Peyer's patch (tissue), 4 donors: ENCODE measurements at places on chromosomes 16 and 17. TPM values are rescaled to one million over a fixed set of nuclear protein-coding genes. Genes with fewer than 3 reads are reported as not detected.

- no peak overlapping the region for H3K4me3 ChIP-seq
- H3K4me1 ChIP-seq = no peaks in the 10 kb centered on the region
- DNase-seq = no peak
- no peaks in the 10 kb centered on the region for H3K36me3 ChIP-seq
- H3K27me3 ChIP-seq = no peaks in the 10 kb centered on the region
- no peak overlapping the region for H3K27ac ChIP-seq
These were observed 11.0 kb downstream of the DNASE1 start for GRCh38 chr16:3665508-3665907.

The NT5M gene
- total RNA-seq = not detected

The CCT6B gene
- total RNA-seq = not detected

The MAP2K4 gene
- total RNA-seq = 34.7 TPM

GRCh38 chr17:80379348-80379747, 35.6 kb upstream of the ENDOV start:
- H3K36me3 ChIP-seq = no peaks in the 10 kb centered on the region
- H3K27ac ChIP-seq = no peak overlapping the region
- DNase-seq = no peak

The ABCA8 gene
- total RNA-seq = 87.5 TPM

- no peak overlapping the region for H3K4me3 ChIP-seq
- H3K36me3 ChIP-seq = no peaks in the 10 kb centered on the region
- no peak overlapping the region for H3K27ac ChIP-seq
- H3K27me3 ChIP-seq = no peaks in the 10 kb centered on the region
- H3K4me1 ChIP-seq = no peaks in the 10 kb centered on the region
These were observed 290.4 kb upstream of the MON1B start for GRCh38 chr16:76900285-76901263.

The SRCIN1 gene
- total RNA-seq = 7.4 TPM

The CFAP97D1 gene
- total RNA-seq = not detected

- H3K4me3 ChIP-seq = no peak overlapping the region
- no peaks in the 10 kb centered on the region for H3K36me3 ChIP-seq
- no peak for DNase-seq
- H3K27me3 ChIP-seq = no peaks in the 10 kb centered on the region
- H3K4me1 ChIP-seq = no peaks in the 10 kb centered on the region
These were observed 14.6 kb downstream of the ABCC3 start for GRCh38 chr17:50649042-50649908.

GRCh38 chr17:68803164-68803929, 151.8 kb downstream of the ABCA8 start:
- no peak overlapping the region for H3K27ac ChIP-seq
- no peaks in the 10 kb centered on the region for H3K4me1 ChIP-seq
- H3K4me3 ChIP-seq = no peak overlapping the region
- no peaks in the 10 kb centered on the region for H3K36me3 ChIP-seq
- DNase-seq = no peak
- H3K27me3 ChIP-seq = no peaks in the 10 kb centered on the region

The MYH2 gene
- 0.83 TPM for total RNA-seq

The KRT14 gene
- total RNA-seq = 8.9 TPM

DNA sequence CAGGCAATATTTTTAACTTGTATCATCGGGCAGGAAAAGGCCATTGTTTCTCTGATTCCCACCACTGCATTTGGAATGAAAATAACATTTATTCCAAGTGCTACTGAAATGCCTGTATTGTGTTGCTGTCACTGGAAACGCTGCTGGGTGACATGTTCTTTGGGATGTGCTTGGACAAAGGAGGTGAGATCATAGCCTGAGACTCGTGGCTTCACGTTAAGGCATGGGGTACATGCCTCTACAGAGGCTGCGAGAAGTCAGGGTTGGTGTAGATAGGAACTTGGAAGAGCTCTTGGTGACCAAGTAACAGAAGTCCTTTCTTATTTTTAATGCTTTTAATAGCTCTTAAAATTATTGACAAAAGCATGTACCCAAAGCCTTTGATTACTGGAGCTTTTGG, 58.8 kb upstream of the MAF start:
- no peak for DNase-seq
- no peaks in the 10 kb centered on the region for H3K27me3 ChIP-seq
- H3K4me1 ChIP-seq = no peaks in the 10 kb centered on the region
- H3K4me3 ChIP-seq = no peak overlapping the region
- no peak overlapping the region for H3K27ac ChIP-seq

- H3K4me3 ChIP-seq = no peak overlapping the region
- no peaks in the 10 kb centered on the region for H3K4me1 ChIP-seq
- H3K27me3 ChIP-seq = no peaks in the 10 kb centered on the region
- no peaks in the 10 kb centered on the region for H3K36me3 ChIP-seq
- H3K27ac ChIP-seq = no peak overlapping the region
These were observed 61.1 kb downstream of the RPA1 start for GRCh38 chr17:1890758-1891450.

The PPP1R27 gene
- not detected for total RNA-seq

The NUPR1 gene
- 9.9 TPM for total RNA-seq

GRCh38 chr17:61124562-61124961, 275.1 kb upstream of the TBX2 start:
- DNase-seq = no peak
- H3K4me3 ChIP-seq = no peak overlapping the region
- H3K27ac ChIP-seq = no peak overlapping the region
- no peaks in the 10 kb centered on the region for H3K36me3 ChIP-seq

GRCh38 chr16:3013491-3013951, 798 bp downstream of the CLDN9 start:
- H3K4me1 ChIP-seq = no peaks in the 10 kb centered on the region
- H3K27me3 ChIP-seq = no peaks in the 10 kb centered on the region
- no peak overlapping the region for H3K27ac ChIP-seq
- H3K36me3 ChIP-seq = no peaks in the 10 kb centered on the region
- H3K4me3 ChIP-seq = no peak overlapping the region

DNA sequence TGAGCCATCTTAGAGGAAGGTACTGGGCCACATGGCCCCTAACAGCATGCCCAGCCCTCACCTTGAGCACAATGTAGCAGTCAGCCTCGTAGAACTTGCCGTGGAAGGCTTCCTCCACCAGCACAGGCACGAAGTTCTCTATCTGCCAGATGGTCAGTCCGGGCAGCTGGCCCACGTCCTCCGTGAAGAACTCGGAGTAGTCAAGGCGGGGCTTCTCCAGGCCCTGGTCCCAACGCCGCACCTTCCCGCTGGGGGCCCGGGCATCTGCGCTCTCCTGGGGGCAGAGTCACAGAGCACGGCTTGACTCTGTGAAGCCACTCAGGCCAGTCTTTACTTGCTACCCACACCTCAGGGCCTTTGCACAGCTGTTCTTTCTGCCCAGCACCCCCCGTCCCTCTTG, 7.3 kb downstream of the FLII start:
- no peaks in the 10 kb centered on the region for H3K4me1 ChIP-seq
- no peak overlapping the region for H3K27ac ChIP-seq
- no peak overlapping the region for H3K4me3 ChIP-seq
- H3K27me3 ChIP-seq = no peaks in the 10 kb centered on the region
- no peaks in the 10 kb centered on the region for H3K36me3 ChIP-seq

DNA sequence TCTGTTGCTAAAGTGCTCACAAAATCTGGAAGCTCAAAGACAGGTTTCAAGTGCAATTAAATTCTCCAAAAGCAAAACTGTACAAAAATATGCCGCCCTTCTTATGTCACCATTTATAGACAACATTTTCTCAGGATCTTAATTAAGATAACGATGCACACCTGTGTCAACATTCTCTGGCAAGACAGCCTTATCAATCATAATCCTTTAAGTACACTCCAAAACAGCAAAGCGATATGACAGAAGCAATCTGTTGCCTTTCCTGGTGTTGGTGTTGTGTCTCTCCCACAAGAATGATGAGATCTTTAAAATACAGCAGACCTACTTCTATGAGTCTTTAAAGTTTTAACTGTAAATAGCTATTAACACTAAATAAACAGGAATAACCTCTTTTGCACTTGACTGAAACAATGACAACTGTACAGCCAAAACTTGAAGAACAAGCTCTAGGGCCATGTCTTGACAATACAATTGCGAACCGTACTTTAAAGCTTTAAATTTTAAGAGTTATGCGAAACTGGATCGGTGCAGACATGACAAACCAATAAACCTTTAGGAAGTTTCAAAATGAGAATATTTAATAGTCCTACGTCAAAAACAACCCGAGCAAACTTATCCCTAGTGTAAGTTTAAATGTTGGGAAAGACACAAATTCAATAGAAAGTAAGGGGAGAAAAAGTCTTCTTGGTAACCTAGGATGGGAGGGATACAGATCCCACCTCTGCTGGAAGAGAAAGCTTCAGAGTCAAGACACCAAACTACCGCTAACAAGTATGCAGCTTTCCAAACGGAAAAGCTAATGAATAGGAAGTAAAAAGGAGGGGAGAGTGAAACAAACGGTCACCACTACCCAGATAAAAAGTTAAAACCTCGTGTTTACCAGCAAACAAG, 3.3 kb upstream of the IRX5 start:
- peaks cover 5% of the 10 kb centered on the region for H3K4me1 ChIP-seq
- H3K27ac ChIP-seq = no peak overlapping the region
- no peak overlapping the region for H3K4me3 ChIP-seq
- H3K27me3 ChIP-seq = peaks cover 27% of the 10 kb centered on the region
- no peaks in the 10 kb centered on the region for H3K36me3 ChIP-seq
- no peak for DNase-seq

DNA sequence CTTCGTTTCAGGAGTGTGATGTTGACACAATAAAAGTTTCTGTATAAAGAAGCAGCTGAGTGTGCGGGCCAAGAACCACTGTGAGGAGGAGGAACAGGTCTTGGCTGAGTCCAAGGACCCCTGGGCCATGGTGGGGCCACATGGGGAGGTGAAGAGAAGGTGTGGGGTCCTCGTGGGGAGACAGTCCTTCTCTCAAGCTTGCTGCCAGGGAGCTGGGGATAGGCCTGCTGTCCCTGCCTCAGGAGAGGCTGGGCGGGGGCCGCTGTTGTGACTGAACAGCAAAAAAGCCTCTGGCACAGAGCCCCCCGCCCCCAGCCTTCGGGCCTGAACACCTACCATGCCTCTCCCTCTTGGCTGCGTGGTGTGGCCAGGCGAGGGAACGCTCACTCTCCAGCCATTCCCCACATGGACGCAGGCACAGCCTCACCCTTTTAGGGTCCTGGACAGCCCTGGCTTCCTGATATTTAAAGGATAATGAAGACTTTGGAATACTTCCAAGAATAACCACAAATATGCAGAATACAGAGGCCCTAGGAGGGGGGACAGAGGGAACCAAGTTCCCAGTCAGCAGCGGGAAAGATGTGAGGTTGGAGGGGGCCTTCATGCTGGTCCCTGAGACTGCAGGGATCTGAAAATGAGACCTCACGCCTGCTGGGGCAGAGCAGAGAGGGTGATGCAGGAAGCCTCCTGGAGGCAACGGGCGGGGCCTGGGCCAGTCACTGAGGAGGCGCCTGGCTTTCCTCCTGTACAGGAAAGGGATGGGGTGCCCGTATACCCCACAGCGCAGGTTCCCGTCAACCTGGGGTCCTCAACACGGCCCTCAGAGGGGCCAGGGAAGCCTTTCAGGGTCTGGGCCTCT, 100.0 kb upstream of the CREBBP start:
- no peak overlapping the region for H3K4me3 ChIP-seq
- no peak overlapping the region for H3K27ac ChIP-seq
- no peaks in the 10 kb centered on the region for H3K27me3 ChIP-seq
- no peak for DNase-seq
- H3K36me3 ChIP-seq = no peaks in the 10 kb centered on the region
- no peaks in the 10 kb centered on the region for H3K4me1 ChIP-seq

DNA sequence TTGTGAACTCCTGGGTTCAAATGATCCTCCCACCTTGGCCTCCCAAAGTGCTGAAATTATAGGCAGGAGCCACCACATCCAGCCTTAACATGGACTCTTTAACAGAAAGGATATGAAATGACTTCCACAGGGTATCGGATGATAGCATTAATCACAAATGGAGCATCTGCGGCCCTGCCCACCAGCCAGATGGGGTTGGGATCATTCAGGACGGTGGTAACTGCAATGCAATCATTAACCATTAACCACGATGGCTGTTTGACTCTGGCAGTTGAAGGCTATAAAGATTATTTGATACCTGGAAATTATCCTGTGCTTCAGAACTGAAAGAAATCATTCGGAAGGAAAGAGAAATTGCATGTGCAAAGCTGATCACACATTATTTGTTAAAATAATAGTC, 5.3 kb upstream of the CHST5 start:
- H3K36me3 ChIP-seq = no peaks in the 10 kb centered on the region
- H3K4me3 ChIP-seq = no peak overlapping the region
- peak overlapping the region; percentile 75 for H3K27ac ChIP-seq
- H3K4me1 ChIP-seq = no peaks in the 10 kb centered on the region

- H3K27ac ChIP-seq = no peak overlapping the region
- no peaks in the 10 kb centered on the region for H3K36me3 ChIP-seq
- no peaks in the 10 kb centered on the region for H3K4me1 ChIP-seq
- no peaks in the 10 kb centered on the region for H3K27me3 ChIP-seq
- H3K4me3 ChIP-seq = peak overlapping the region; percentile 13
- peak; percentile 91 for DNase-seq
These were observed 118.0 kb upstream of the ZNF469 start for GRCh38 chr16:88264641-88265285.

GRCh38 chr17:6358131-6358530, 76.8 kb downstream of the AIPL1 start:
- H3K27ac ChIP-seq = no peak overlapping the region
- H3K36me3 ChIP-seq = no peaks in the 10 kb centered on the region
- no peak overlapping the region for H3K4me3 ChIP-seq
- no peak for DNase-seq

- peak; percentile 82 for DNase-seq
- peak overlapping the region; percentile 66 for H3K27ac ChIP-seq
These were observed 732 bp downstream of the ULK2 start for GRCh38 chr17:19867079-19867328.

DNA sequence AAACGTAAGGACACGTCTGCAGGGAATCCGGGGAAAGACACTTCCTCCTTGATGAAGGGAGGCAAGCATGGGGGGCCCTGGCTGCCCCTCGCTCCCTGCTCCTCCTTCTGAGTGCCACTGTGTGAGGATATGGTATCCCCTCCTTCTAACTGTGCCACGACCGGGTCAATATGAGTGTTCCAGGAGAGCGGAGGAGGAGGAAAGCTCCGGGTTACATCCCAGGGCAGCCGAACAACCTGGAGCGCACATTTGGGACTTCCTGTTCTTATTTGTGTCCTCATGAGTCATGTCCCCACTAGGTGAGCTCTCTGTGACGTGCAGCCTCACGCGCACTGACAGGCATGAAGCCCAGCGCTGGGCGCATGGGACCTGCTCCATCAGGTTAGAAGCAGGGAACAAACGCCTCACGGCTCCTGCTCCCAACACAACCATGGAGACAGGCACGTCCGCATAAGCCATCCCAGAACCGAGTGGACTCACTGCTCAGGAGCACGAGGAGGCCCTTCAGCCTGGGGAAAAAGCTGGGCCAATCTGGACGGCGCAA, 92.9 kb upstream of the DNAH17 start:
- no peak for DNase-seq
- H3K4me1 ChIP-seq = no peaks in the 10 kb centered on the region
- no peak overlapping the region for H3K4me3 ChIP-seq
- H3K27ac ChIP-seq = no peak overlapping the region

The PRAC1 gene
- total RNA-seq = not detected
